Cardiac fibroblast (primary cell): ENCODE measurements at places on chromosomes 5 and 9.

DNA sequence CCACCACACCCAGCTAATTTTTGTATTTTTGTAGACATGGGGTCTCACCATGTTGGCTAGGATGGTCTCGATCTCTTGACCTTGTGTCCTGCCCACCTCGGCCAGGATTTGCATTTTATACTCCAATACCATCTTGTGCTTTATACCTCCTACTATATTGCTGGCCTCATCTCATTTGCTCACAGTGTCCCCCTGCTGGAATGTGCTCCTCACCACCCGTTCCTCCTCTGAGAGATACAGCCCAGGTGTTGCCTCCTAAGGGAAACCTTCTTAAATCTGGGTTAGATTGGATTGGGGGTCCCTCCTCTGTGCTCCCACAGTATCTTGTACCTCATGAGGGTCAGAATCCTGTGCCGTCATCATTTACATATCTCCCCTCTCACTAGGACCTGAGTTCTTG, 131.7 kb downstream of the PAPPA start:
- DNase-seq, result no peak

- DNase-seq, result no peak
Observed at GRCh38 chr9:125513303-125513667, 193.7 kb downstream of the MAPKAP1 start.

- no peak for DNase-seq
Observed at GRCh38 chr9:100354121-100354800, 1.5 kb upstream of the TEX10 start.

- DNase-seq, result no peak
Observed at GRCh38 chr5:2277886-2278285, 395.2 kb upstream of the IRX4 start.

DNA sequence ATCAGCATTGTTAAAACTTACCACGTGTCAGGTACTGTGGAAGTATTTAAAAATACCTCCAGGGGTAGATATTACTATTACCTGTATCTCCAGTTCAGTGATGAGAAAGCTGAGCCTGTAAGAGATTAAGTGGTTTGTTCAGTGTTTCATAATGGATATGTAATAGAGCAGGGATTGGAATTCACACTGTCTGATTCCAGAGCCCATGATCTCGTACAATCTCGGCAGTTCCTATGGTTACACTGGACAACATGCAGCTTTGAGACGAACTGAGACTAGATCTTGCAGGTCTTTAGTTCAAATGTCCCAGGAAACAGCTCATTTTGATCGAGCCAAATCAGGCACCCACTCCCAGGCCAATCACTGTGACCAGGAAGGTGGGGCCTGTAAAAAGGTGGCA, 8.8 kb upstream of the RASGRF2 start:
- no peak for DNase-seq

DNA sequence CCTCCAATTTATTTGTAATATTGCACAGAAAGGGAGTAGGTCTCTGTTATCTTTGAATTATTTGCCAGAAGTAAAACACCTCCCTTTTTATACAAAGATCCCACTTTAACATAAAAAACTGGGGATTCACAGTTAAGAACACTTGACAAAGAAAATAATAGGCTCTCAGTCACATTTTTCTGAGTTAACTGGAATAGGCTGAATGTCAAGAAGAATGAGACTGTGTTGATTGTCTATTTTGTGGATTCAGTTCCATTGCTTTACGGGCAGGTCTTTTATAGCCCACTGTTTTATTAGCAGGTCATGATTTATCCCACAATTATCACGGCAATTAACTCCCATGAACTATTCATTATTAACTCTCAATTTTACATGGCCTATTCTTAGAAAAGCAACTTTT, 427.4 kb downstream of the CTNND2 start:
- DNase-seq, result no peak

GRCh38 chr5:160159991-160160792, 40.9 kb upstream of the PWWP2A start:
- DNase-seq, result no peak

- DNase-seq, result peak; percentile 63
Observed at GRCh38 chr5:95850391-95850894, 27.9 kb upstream of the GLRX start.

DNA sequence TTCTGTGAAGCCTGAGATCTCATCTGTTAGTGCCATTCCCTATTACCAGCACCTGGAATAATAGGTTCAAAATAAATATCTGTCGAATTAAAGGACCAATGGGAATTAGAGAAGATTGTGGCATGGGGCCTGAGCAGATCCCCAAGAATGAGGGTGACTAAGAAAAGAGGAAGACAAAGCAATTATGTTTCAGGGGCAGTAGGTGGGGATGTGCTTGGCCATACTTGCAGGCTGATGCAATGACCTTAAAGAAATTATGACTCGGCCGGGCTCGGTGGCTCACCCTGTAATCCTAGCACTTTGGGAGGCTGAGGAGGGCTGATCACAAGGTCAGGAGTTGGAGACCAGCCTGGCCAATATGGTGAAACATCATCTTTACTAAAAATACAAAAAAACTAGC, 562.8 kb downstream of the PTPRD start:
- no peak for DNase-seq
